Stimulated activated CD4-positive, alpha-beta T cell treated with anti-CD3 and anti-CD28 coated beads, Interleukin-2, amount 100 ng/mL, for 48 hours (primary cell): ENCODE measurements at places on chromosomes 6 and 20.

DNA sequence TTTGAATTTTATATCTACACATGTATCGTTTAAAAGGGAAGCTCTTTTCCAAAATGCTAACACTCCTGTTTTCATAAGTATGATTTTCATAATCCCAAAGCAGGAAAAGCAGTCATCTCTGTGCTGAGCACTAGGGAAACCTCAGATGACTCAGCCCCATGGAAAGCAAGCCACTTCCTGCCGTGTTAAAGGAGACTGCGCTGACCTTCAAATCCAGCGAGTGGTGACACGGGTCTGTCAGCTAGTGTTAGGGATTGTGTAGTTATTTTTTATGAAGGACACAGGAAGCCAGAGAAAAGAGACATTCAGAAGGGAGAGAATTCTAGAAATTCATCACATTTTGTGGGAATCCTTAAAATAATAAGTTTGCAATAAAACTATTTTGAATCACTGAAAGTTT, 57.0 kb upstream of the CD93 start:
- DNase-seq, result no peak

DNA sequence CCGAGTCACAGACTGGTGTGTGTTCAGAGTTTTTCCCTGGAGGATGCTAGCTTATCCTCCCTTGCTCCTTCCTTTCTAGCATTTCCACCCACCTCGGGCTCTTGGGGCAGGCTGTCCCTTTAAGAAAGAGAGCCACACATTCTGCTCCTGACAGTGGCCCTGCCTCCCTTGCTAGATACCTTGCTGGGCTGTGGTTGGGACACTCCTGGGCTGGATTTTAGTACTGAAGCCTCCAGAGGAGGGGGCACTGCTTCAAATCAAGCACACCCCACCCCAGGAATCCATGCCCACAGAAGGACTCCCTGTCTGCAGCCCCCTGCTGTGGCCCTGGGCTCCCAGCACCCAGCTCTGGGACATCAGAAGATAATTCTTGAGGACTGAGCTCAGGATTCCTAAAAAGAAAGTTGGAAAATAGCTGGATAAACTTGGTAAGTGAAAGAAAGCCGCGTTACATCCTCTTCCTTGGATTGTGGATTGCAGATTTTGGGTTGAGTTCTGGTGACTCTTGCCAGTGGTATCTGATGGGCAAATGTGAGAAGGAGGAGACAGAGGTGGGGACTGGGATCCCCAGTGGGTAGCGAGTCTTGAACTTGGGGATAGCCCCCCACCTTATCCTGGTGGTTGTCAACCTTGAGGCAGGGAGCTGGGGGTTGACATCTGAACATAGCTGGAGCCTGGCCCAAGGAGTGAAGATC, 29.0 kb downstream of the DAAM2 start:
- DNase-seq, result no peak

- DNase-seq, result no peak
Observed at GRCh38 chr6:119858901-119859300, 509.3 kb upstream of the MAN1A1 start.

DNA sequence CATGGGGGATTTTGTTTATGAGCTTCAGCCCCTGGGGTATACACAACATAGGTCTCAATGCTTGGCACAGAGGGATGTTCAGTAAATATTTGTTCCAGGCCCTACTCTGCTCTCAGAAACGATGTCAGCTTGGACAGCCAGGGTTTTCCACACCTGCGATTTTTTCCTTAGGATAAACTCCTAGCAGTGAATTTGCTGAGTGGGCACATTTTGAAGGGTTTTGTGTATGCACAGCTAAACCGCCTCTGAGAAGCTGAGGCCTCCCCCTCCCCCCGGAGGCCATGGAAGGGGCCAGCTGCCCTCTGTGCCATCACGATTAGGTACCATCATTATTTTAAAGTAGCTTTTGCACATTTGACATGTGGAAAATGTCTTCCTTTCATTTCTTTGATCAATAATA, 199.5 kb downstream of the TAF4 start:
- DNase-seq, result no peak

DNA sequence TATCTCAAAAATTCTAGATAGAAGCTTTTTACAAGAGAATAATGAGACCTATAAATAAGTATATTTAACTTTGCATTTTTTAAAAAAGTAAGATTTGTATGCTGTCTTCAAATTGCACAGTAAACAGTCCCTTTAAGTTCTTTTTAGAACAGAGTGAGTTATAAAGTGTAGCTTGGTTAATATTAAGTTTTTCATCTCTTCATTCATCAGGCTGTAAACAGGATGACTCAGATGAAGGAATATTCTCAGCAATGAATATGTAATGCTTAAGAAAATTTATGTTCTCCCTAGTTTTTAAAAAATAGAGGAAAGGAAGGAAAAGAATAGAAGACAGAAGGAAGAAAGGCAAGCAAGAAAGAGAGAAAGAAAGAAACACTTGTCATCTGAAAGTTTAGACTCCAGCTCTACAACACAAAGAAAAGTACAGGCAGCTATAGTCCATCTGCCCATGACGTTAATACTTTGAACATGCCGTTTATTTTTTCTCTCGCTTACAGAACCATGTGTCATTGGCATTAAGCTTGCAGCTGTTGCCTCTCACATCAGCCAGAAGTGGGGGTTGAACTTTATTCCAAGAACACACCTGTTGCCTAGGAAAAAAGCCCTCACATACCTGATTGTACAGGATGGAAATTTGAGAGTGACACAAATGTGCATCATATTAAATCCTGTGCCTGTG, 36.1 kb downstream of the CAP2 start:
- no peak for DNase-seq

GRCh38 chr20:50464725-50465650, 45.2 kb upstream of the PTPN1 start:
- no peak for DNase-seq

- no peak for DNase-seq
Observed at GRCh38 chr20:58714340-58714922, 21.8 kb downstream of the NPEPL1 start.

DNA sequence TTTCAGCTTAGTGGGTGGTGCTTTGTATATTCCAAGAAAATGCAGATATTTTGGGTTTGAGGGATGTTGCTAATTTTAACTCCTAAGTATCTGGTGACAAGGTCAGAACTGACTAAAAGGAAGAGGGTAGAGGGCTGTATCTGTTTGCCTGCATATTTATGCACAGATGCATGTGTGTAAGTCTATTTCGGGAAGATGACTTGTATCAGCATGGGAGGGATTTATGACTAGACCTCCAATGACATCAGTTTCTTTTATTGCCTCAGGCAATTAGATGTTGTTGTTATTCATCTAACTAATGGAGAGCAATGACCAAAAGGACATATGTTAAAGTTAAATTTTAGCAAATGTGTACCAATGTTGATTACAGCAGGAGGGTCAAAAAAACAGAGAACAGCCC, 734.3 kb downstream of the QKI start:
- DNase-seq, result no peak

- no peak for DNase-seq
Observed at GRCh38 chr6:140437619-140438345, 1063.3 kb upstream of the CITED2 start.

DNA sequence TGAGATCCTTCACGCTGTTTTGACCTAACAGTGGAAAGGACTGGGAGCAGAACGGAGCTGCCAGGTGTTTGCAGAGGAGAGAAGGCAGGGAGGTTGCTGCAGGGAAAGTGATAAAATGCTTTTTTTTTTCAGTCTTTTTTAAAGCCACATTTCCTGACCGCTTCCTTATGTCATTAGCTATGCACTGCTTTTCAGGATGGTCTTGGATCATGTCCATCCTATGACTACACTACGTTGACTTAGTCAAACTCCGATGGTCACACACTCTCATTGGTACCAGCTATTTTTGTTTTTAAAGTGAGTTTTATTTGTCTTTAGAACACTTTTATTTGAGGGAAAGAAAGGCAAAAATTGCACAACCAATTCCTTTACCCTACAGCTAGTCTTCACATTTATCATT, 89.2 kb upstream of the EXOC2 start:
- no peak for DNase-seq

- no peak for DNase-seq
Observed at GRCh38 chr20:11395581-11395980, 522.1 kb upstream of the BTBD3 start.

GRCh38 chr6:137465378-137466009, 28.7 kb downstream of the OLIG3 start:
- no peak for DNase-seq
